Activated CD4-positive, alpha-beta T cell treated with anti-CD3 and anti-CD28 coated beads, Interleukin-2, amount 10 ng/mL, durations not matched to agents 24 days and 14 days (primary cell): ENCODE measurements at places on chromosomes 6 and 20. TPM values are rescaled to one million over a fixed set of nuclear protein-coding genes. Genes with fewer than 3 reads are reported as not detected.

KHDC1L gene
- not detected in 2 replicates for total RNA-seq

OR2B6 gene
- not detected in 2 replicates for total RNA-seq

TGIF2 gene
- 55.2 and 55.7 TPM in 2 replicates for total RNA-seq

LY6G6F gene
- not detected in 2 replicates for total RNA-seq

VWA7 gene
- 3.0 and 3.2 TPM in 2 replicates for total RNA-seq

GRCh38 chr6:34574647-34575293, 18.6 kb upstream of the SPDEF start:
- DNase-seq = no peak
- H3K27ac ChIP-seq = no peak overlapping the region
- H3K36me3 ChIP-seq = no peaks in the 10 kb centered on the region
- no peaks in the 10 kb centered on the region for H3K27me3 ChIP-seq

- H3K27ac ChIP-seq = no peak overlapping the region
- peaks cover 7% of the 10 kb centered on the region for H3K36me3 ChIP-seq
- H3K4me1 ChIP-seq = peaks cover 22% of the 10 kb centered on the region
- no peak for DNase-seq
Observed at GRCh38 chr6:36025932-36026327, 1.5 kb upstream of the SLC26A8 start.

GRCh38 chr6:25275436-25275835, 3.7 kb upstream of the CARMIL1 start:
- H3K27me3 ChIP-seq = peaks cover 40% of the 10 kb centered on the region
- no peak overlapping the region for H3K4me3 ChIP-seq
- no peak overlapping the region for H3K27ac ChIP-seq
- DNase-seq = no peak

APOM gene
- total RNA-seq = 2.5 and 3.4 TPM in 2 replicates

DNA sequence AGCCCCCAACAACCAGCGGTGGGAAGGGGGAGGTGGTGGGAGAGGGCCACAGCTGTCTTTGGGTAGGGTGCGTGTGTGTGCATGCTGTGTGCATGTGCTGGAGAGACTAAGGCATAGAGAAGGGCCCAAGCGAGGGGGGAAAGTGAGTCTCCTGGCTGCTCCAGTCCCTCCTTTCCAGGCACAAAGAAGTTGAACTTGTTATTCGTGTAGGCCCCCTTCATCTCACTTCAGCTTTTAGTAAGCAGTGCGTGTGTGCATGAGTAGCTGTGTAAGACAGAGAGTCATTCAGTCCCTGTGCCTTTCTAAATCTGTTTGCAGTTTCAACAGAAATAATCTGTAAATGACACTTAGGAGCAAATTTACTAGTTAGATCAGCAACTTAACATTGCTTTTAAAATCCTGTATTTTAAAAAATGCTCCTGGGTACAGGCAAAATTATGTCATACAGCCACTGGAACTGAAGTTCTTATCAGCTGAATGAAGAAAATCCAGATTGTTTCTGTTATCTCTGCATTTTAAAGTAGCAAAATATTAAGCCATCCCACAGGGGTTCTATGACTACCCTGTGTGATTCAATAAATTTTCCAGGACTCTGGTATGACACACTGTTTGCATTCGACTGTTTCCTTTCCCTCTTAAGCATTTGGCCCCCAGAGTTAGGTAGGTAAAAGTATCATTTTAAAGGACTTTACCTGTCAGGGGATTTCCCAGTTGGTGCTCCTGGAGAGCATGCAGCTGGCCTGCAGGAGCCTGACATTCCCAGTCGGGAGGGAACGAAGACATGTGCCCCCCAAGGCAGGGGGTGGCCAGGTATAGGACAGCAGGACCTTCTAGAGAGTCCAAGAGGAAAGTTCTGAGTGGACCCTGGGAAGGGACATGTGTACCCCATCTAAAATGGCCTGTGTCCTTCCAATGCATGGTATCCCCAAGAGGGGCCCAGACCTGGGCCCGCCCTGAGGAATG, 39.0 kb downstream of the MTRES1 start:
- no peak overlapping the region for H3K4me3 ChIP-seq
- H3K27me3 ChIP-seq = no peaks in the 10 kb centered on the region
- peak overlapping the region; percentile 46 for H3K27ac ChIP-seq
- peaks cover 24% of the 10 kb centered on the region for H3K4me1 ChIP-seq

ETV7 gene
- 0.54 and 0.57 TPM in 2 replicates for total RNA-seq

GRCh38 chr6:159122453-159122852, 46.7 kb upstream of the FNDC1 start:
- no peak overlapping the region for H3K4me3 ChIP-seq
- H3K27ac ChIP-seq = no peak overlapping the region
- H3K36me3 ChIP-seq = no peaks in the 10 kb centered on the region
- peaks cover 12% of the 10 kb centered on the region for H3K27me3 ChIP-seq
- DNase-seq = no peak

OR12D2 gene
- total RNA-seq = not detected in 2 replicates

UBD gene
- 0.49 and 0.62 TPM in 2 replicates for total RNA-seq

DNA sequence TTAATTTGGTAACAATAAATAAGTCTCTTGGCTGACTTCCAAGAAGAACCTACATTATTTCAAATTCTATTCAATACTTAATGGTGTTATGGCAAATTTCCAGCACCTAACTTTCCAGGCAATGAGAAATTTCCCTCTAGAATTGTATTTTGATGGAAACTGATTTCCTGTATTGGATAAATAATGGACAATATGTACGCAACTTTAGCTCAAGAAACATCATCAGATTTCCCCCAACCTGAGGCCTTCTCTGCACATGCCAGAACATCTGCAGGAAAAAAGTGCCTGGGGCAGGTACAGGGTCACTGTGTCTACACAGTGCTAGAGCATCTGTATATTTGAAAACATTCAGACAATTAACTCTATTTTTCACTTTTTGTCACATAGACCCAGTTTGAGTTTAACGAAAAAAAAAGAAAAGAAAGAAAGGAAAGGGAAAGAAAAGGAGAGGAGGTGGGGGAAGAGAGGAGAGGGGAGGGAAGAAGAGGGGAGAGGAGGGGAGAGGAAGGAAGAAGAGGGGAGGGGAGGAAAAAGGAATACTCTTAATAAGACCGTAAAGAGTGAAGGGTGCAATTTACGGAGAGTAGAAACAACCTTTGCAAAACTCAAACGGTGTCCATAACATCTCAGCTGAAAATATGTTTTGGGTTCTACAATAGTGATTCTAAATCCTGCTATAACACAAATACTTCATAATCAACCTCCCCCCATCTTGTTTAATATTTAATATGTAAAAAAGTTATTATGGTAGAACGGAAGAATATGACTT, 130.0 kb downstream of the TSHZ2 start:
- peaks cover 12% of the 10 kb centered on the region for H3K36me3 ChIP-seq
- no peak for DNase-seq
- H3K4me3 ChIP-seq = no peak overlapping the region
- no peak overlapping the region for H3K27ac ChIP-seq
- H3K4me1 ChIP-seq = peaks cover 7% of the 10 kb centered on the region

DNA sequence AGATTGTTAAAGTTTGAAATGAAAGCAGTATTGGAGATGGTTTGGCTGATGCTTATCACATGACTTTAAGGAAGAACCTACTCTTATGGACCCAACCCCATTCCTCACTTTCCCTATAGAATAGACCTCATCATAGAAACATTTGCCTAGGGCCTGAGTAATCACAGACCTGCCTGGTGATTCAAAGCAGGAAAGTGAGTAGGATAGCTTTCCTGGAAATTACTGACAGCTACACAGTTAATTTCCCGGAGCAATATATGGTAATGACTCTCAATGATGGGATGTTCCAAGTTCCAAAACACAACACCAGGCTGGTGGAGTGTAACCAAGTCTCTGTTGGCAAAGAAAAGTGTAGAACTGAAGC, 233.8 kb downstream of the SIM1 start:
- H3K4me1 ChIP-seq = peaks cover 5% of the 10 kb centered on the region
- no peak overlapping the region for H3K4me3 ChIP-seq
- no peak for DNase-seq
- peaks cover 22% of the 10 kb centered on the region for H3K27me3 ChIP-seq
- H3K27ac ChIP-seq = no peak overlapping the region

PNPLA1 gene
- not detected in 2 replicates for total RNA-seq

GRCh38 chr6:1075444-1075843, 236.5 kb upstream of the FOXQ1 start:
- H3K27me3 ChIP-seq = no peaks in the 10 kb centered on the region
- no peak overlapping the region for H3K4me3 ChIP-seq

DNA sequence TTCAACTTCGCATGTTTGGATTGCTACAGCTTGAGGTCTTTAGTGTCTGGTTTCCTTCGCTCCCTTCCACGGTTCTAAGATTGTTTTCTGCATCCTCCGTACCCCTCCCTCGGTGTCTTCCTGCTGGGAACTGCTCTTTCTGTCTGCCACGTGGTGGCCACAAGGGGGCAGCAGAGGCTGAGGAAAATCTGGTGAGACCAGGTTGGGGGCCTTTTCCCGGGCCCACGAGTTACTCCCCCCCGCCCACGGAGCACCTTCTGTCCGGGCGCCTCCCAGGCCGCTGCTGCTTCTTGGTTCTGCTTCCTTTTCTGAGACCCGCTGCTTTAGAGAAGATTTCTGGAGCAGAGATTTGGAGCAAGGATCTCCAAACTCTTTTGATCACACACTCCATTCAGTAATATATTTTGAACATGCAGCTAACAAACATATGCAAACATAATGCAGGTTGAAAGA, 21.1 kb upstream of the NOTCH4 start:
- peak; percentile 91 for DNase-seq
- no peak overlapping the region for H3K27ac ChIP-seq
- peaks cover 24% of the 10 kb centered on the region for H3K4me1 ChIP-seq
- H3K4me3 ChIP-seq = peak overlapping the region; percentile 44
- H3K36me3 ChIP-seq = no peaks in the 10 kb centered on the region

LTB gene
- total RNA-seq = 134 and 136 TPM in 2 replicates

MRPL2 gene
- 83.8 and 103 TPM in 2 replicates for total RNA-seq

COL21A1 gene
- not detected in 2 replicates for total RNA-seq

DNA sequence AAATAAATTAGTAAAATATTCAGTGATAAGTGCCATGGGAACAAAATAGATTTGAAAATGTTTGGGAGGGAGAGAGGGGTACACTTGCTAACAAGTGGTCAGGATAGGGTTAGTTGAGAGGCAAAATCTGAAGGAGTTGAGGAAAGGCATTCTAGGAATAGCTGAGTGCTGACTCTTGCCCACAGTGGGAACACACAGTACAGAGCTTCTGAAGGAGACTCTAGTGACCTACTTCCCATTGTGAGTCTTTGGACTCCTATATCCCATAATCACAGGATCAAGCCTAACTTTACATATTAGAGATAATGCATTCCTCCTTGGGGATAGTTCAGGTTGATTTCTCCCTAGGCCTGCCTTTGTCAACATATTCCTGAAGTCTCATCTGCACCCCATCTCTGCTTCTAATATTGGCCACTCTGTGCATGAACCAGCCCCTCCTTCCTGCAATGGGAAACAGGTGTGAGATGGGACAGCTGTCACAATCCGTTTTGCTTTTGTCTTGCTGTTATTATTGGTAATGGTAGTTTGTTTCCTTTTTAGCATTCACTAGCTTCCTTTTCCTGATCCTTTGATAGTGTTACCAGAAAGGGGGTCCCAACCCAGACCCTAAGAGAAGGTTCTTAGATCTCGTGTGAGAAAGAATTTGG, 2.6 kb upstream of the TRIM38 start:
- H3K27ac ChIP-seq = peak overlapping the region; percentile 96
- H3K27me3 ChIP-seq = no peaks in the 10 kb centered on the region
- H3K4me3 ChIP-seq = peak overlapping the region; percentile 88

GRCh38 chr6:170025935-170026750, 264.7 kb downstream of the DLL1 start:
- DNase-seq = no peak
- no peaks in the 10 kb centered on the region for H3K4me1 ChIP-seq
- H3K4me3 ChIP-seq = no peak overlapping the region
- H3K27me3 ChIP-seq = peaks cover 9% of the 10 kb centered on the region

FYN gene
- total RNA-seq = 331 and 341 TPM in 2 replicates

- peaks cover 5% of the 10 kb centered on the region for H3K27me3 ChIP-seq
- no peak overlapping the region for H3K4me3 ChIP-seq
- no peak for DNase-seq
- H3K36me3 ChIP-seq = peaks cover 6% of the 10 kb centered on the region
- H3K4me1 ChIP-seq = peaks cover 7% of the 10 kb centered on the region
- H3K27ac ChIP-seq = no peak overlapping the region
Observed at GRCh38 chr20:57087102-57087501, 179.3 kb downstream of the BMP7 start.

SLC35F1 gene
- 0.05 TPM in 1 of 2 replicates, not detected in the other for total RNA-seq

LAMA2 gene
- total RNA-seq = 0.47 and 0.64 TPM in 2 replicates

DNA sequence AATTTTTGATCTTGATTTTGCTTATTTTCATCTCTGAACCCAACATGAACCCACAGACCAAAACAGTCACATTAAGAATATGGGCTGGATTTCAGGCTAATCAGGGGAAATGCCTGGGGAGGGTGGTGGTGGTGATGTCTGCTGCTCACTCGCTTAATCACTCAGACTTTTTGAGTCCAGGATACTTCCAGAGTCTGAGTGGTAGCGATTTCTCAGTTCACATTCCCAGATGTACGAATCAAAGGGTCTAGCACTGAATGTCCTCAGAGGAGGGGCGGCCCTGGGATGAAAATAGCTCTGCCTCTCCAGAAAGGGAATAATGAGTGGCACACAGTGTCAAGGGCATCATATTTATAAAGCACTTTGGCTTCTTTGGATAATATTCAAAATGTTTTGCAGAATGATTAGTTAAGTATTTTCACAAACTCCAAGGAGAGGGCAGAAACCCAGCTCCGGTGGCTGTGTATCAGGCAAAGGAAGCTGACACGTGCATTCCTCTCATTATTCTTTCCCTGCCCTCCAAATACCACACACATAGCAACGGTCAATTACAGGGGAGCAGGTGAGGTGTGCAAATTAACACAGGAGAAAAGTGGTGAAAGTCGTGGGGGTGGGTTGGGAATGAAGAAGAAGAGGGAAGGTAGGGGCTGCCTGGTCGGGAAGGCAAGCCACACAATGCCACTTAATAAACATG, 345.2 kb upstream of the RSPO3 start:
- H3K27ac ChIP-seq = no peak overlapping the region
- no peak for DNase-seq
- peaks cover 2% of the 10 kb centered on the region for H3K27me3 ChIP-seq
- H3K36me3 ChIP-seq = no peaks in the 10 kb centered on the region
- H3K4me1 ChIP-seq = no peaks in the 10 kb centered on the region

BPIFB2 gene
- not detected in 2 replicates for total RNA-seq

GRCh38 chr20:11103866-11104265, 430.1 kb upstream of the JAG1 start:
- H3K36me3 ChIP-seq = no peaks in the 10 kb centered on the region
- H3K4me3 ChIP-seq = no peak overlapping the region
- no peaks in the 10 kb centered on the region for H3K27me3 ChIP-seq
- no peaks in the 10 kb centered on the region for H3K4me1 ChIP-seq
- no peak overlapping the region for H3K27ac ChIP-seq
- DNase-seq = no peak
